ENCODE measurements at places on chromosomes 1 and 21.

DNA sequence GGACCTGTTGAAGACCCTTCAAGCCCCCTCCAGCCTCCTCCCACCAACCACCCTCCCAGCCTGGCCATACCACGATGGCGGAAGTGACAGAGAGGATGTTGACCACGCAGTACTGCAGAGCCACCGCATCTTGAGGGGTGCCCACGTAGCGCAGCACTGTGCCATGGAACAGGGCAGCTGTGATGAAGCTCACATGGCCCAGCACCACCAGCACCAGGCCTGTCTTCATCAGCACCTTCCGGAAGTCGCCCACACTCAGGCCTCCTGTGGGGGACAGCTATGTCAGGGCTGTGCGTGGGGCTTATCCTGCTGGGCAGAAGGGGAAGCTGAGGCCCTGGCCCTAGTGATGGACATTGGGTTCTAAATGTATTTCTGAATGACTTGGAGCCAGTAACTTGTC is 3.1 kb downstream of the TMEM54 start:
- no peak for DNase-seq

DNA sequence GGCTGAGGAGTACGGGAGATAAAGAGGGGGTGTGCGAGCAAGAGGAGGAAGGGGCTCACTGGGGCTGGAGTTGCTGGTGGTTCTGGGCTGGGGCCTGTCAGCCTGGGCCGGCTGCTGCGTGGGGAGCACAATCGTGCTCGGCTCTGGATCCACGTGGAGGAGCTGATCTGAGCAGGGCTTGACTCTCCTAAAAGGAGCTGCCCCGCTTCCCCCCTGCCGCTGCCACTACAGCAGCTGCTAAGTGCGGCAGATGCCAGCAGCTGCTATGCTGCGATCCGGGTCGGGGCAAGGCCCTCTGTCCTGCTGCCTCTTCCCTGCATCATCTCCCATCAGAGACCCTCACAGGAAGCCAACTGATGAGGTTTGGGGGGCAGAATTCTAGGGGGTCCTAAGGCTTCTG is 165.9 kb downstream of the PCBP3 start:
- no peak for DNase-seq

- no peak for DNase-seq
These were observed 4.3 kb upstream of the FBXO6 start for GRCh38 chr1:11659748-11660147.

- DNase-seq = no peak
These were observed at the start of gene LAMC1 for GRCh38 chr1:183023146-183023600. TSS of gene LAMC1 (plus strand) at chr1:183023420. CDS start at chr1:183023717, 297 bp downstream.

DNA sequence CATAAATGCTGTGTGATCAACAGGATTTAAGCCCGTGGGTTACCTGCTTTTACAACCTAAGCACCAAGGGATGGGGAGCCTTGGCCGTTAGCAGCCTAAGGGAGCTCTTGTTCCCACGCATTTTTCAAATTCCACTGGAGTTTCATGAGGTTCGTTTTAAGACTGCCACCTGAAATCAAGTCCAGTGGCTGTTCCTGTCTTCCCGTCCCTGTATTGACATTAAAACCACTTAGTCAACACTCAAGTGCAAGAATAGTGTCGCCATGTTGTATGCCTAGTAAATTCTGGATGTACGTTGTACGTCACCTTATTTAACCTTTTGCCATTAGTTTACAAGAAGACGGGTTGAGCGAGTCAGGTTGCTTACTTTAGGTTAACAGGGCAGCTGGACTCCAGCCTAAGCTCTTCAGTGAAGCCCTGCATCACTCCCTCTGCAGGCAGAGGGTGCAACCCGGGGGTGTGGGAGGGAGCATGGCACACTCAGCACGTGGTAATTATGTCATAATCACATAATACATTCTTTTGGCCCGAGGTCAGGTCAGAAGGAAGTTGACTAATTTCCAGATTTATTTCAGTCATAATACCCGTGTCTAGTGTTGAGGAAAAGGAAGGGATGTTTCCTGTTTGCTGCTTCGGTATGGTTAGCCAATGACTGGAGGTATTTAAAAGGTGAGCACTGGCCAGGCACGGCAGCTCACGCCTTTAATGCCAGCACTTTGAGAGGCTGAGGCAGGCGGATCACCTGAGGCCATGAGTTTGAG is 42.5 kb downstream of the CNST start:
- no peak for DNase-seq

DNA sequence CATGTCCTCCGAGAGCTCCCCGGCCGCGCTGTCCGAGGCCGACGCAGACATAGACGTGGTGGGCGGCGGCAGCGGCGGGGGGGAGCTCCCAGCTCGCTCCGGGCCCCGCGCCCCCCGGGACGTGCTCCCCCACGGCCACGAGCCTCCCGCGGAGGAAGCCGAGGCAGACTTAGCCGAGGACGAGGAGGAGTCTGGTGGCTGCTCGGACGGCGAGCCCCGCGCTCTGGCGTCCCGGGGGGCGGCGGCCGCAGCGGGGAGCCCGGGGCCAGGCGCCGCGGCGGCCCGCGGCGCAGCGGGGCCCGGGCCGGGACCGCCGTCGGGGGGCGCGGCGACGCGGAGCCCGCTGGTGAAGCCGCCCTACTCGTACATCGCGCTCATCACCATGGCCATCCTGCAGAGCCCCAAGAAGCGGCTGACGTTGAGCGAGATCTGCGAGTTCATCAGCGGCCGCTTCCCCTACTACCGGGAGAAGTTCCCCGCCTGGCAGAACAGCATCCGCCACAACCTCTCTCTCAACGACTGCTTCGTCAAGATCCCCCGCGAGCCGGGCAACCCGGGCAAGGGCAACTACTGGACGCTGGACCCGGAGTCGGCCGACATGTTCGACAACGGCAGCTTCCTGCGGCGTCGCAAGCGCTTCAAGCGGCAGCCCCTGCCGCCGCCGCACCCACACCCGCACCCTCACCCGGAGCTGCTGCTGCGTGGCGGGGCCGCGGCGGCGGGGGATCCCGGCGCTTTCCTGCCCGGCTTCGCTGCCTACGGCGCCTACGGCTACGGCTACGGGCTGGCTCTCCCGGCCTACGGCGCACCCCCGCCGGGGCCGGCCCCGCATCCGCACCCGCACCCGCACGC is 547 bp downstream of the FOXD2 start:
- DNase-seq = no peak

GRCh38 chr1:243842161-243842560 is 7.9 kb downstream of the AKT3 start:
- no peak for DNase-seq

- DNase-seq = no peak
These were observed 8.7 kb downstream of the FGR start for GRCh38 chr1:27626031-27626935.

All from substantia nigra (tissue), 51 donors.